ENCODE measurements at places on chromosomes 4 and X.

DNA sequence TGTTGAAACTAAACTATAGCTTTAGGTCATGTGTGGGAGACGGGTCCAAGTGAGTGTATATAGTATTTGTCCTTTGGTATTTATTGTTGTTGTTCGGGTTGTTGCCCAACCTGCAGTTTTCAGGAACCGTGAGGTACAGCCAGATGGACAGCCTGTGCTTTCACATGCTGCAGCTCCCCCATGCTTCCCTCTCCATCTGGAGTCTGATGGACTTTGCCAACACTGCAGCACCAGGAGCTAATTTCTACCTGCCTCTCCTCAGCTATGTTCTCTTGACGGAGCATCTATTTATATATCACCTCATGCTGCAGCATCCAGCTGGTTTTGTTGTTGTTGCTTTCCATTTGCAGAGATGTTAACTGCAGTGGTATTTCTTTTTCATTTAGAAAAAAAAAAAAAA lies 80.1 kb downstream of the TLL1 start:
- DNase-seq: no peak

DNA sequence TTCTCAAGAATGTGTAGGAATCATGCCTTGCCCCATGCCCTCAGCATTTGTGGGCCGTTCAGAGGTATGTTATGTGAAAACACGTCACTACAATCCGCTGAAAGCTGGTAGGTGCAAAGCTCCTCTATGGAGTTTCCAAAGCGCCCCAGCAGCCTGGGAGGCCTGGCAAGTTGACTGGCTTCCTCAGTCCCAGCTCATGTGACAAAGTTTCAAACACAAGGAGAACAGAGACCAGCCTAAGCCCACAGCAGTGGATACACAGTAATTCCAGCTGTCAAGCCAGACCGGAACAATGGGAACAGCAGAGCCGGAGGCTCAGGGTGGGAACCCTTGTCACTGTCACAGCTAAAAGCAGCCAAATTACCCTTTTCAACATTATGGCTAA lies 33.5 kb downstream of the NAT8L start:
- DNase-seq: no peak

- no peak for DNase-seq
These were observed 287.0 kb upstream of the TET2 start for GRCh38 chr4:104859601-104860237.

- DNase-seq: no peak
These were observed 292.1 kb downstream of the STIM2 start for GRCh38 chr4:27152703-27153102.

DNA sequence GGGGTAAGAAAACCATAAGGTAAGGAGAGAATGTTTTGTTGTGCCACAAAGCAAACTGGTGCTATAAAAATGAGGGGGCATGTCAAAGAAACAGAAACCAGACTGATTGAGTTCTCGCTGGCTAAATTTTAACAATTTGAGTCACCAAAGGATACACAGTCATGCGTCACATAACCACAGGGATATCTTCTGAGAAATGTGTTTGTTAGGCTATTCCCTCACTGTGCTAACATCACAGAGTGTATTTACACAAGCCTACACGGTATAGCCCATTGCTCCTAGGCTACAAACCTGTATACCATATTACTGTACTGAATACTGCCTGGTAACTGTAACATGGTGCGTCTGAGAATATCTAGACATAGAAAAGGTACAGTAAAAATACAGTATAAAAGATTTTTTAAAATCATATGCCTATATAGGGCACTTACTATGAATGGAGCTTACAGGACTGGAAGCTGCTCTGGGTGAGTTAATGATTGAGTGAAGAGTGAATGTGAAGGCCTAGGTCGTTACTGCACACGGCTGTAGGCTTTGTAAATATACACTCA lies 50.1 kb downstream of the FBXW7 start:
- DNase-seq: no peak

GRCh38 chrX:3119376-3119775 lies 78.1 kb downstream of the ARSF start:
- no peak for DNase-seq

GRCh38 chr4:13615161-13615560 lies 12.4 kb downstream of the BOD1L1 start:
- no peak for DNase-seq

- DNase-seq: no peak
These were observed 43.9 kb upstream of the MTMR1 start for GRCh38 chrX:150649096-150649870.

- no peak for DNase-seq
These were observed 257.6 kb upstream of the CXXC4 start for GRCh38 chr4:104752337-104752736.

DNA sequence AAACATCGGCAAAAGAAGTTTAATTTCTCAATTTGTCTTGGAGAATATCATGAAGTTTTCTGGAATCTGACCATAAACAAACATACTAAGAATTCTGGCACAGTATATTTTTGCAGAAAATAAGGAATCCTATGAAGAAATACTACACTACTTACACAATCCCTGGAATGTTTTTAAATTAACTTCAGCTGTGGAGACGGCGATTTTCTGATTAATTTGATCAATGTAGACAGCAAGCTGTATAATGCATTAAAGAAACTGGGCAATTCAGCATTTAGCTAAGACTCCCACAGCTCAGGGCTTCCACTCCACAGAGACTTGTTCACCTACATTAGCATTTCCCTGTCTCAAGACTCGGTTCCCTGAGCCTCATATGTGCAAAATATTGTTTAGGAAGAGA lies 12.2 kb downstream of the EGFL6 start:
- DNase-seq: no peak

- DNase-seq: no peak
These were observed 60.2 kb upstream of the PGAM4 start for GRCh38 chrX:78029663-78030062.

DNA sequence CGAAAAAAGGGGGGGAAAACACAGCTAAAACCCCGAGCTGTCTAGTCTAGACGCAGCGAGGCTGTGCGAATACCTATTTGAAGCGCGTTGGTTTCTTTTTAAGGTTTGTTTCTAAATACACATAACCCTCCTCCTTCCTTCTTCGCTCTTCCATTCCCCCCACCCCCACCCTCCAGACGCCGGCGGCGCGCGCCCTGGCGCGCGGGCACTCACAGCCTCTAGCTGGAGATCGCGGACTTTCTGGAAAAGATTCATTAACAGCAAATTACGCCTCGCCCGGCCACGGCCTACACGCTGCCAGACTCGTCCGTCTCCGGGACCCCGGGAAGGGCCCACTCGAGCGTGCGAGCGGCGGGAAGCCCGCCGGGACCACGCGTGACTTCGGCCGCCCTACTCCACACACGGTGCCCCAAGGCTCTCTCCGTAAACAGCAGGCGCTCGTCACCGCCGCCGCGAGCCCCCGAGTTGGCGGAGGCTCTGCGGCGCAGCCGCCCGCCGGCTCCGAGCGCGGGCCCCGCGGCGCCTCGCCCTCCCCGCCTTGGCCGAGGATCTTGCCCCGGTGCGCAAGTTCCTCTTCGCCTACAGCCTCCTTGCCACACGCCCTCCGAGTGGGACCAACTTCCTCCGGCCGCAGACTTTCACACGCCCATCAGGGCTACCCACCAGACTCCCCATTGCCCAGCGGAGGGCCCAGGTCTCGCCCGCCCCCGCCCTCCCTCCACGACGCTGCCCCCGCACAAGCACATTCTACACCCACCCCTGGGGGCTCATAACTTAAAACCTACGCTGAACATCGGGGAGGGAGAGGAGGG lies 2.0 kb downstream of the BCOR start:
- no peak for DNase-seq

GRCh38 chrX:15606136-15606535 lies 5.4 kb upstream of the ACE2 start:
- no peak for DNase-seq

DNA sequence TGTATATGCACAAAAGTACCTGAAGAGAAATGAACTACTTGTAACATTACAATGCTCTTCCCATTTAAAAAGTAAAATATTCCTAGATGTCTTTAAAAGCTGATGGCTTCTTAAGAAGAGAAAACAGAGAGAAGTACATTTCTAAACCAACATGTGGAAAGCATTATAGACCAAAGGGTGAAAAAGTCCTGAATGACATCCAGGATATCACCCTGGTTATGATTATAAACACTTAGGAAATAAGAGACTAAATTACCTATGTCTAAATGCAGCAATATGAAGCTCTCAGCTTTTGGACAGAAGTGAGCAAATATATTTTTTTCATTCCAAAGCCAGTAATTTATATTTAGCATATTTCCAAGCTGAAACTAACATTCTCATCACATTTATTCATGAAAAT lies 21.7 kb upstream of the EGFL6 start:
- DNase-seq: no peak

DNA sequence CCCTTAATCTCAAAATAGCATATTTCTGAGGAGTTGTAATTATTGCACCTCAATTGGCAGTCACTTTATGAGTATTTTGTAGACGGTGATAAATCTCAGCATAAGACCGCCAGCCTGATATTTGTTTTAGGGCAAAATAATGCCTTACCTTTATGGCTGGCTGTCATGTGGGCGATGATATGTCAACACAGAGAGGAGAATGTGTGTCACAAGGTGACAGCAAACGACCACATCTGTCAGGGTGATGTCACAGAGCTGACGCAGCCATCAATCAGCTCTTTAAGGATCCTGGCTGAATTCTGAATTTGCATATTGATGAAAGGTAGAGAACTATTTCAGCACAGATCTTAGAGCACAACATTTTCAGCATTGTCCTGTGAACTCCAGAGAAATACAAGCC lies 209.7 kb downstream of the CEP135 start:
- DNase-seq: no peak

DNA sequence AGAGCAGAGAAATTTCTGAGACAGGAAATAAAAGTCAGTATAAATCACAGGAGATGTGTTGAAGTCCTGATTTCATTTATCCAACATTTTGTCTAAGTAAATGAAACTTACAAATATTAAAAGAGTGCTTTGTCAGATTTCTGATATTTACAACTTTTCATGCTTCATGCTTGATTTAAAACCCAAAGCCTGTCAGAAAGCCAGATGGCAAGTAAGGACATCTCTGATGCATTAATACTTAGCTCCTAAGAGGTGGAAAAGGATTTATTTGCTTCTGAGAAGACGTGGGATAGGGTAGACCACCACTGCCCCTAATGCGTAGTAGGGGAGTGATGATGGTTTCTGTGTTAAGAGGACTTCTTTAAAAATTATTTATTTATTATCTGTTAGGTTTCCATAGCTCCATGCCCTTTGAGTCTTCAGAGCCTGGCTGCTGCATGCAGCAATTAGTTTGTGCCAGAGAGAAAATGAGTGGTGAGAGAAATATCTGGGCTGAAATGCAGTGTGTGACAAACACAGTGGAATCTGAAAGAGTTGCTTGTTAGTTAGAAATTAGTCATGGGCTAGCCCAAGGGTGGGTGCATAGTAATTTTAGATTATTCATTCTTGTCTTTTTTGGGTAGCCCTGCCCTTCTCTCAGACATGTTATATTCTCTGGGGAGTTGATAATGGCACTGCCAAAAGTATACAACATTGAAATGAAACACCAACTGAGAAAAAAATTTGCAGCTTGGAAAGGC lies 333.8 kb downstream of the C4orf33 start:
- DNase-seq: no peak

- DNase-seq: no peak
These were observed 81.2 kb upstream of the TBL1X start for GRCh38 chrX:9383655-9384054.

DNA sequence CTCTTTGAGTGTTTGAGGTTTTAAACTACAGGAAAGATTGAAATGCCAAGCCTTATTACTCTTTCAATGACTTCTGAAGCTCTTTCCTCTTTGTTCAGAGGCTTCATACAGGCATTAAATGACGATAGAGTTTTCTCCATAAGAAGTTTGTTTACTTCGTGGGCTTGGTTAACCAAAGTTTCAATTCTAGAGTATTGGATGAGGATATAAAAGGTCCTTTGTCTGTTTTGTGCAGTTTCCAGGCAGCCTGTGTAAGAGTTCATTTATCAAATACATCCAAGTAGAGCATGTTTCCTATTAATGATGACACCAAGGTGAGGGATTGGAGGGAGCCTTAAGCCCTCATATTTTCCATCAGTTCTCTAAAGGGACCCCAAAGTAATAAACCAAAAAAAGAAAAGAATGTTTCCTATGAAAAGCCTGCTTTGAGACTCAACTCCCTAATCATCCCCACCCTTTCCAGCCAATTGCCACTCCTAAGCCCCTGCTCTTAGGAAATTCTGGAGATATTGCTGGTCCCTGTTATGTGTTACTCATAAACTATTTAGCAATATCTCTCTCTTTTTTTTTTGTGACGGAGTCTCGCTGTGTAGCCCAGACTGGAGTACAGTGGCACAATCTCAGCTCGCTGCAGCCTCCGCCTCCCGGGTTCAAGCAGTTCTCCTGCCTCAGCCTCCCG lies 106.2 kb upstream of the IL13RA1 start:
- DNase-seq: no peak

GRCh38 chr4:25182937-25183336 lies 22.7 kb upstream of the SEPSECS start:
- no peak for DNase-seq

GRCh38 chr4:32102896-32103295 lies 1382.7 kb downstream of the PCDH7 start:
- DNase-seq: no peak

GRCh38 chr4:4782969-4783368 lies 76.5 kb upstream of the MSX1 start:
- DNase-seq: no peak

- DNase-seq: no peak
These were observed 384.0 kb downstream of the TMA16 start for GRCh38 chr4:163878336-163879121.

DNA sequence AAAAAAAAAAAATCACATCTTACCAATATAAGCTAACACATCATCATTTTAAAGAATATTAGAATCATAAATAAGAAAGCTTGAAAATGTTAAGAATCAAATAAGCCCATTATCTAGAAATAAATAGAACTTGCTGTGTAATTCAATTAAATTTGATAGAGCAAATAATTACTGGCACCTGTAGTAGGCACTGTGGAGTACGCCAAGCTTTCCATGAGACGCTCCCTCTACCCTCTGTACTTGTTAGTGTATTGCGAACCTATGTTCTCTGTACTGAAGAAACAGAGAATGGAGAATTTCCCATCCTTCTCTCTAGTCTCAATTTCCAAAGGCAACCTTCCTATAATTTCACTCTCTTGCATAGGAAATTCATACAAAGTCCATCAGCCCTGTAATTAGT lies 61.7 kb upstream of the HAND2 start:
- DNase-seq: no peak

All from stimulated activated CD8-positive, alpha-beta memory T cell treated with anti-CD3 and anti-CD28 coated beads, Interleukin-2, amount 100 ng/mL, for 1 hour (primary cell).